Thyroid gland (tissue), 4 donors: ENCODE measurements at places on chromosomes 5 and 9. TPM values are rescaled to one million over a fixed set of nuclear protein-coding genes. Genes with fewer than 3 reads are reported as not detected.

Gene PRLR
- total RNA-seq = 0.20 TPM

Gene ARL14EPL
- not detected for total RNA-seq

Gene TXNDC8
- not detected for total RNA-seq

Gene COL27A1
- 7.2 TPM for total RNA-seq

Gene PRRX2
- 10.6 TPM for total RNA-seq

Gene PCDHGA10
- 8.9 TPM for total RNA-seq

Gene C5orf58
- total RNA-seq = not detected

Gene BTNL9
- 43.5 TPM for total RNA-seq

Gene RNF208
- total RNA-seq = 2.3 TPM

DNA sequence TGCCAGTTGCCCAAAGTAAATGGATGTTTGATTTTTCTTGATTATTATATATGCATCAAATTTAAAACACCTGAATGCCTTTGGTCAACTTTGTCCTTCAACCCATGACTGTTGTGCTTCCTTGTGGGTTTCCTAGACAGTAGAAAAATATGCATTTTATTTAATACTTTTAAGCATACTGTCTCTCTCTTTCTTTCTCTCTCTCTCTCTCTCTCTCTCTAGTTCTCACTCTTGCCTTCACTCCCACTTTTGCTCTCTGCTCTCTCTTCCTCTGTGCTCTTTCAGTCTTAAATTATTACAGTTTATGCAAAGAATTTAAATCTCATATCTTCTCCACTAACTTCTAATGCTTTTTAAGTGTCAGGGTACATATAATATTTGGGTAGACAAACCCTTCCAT is 173.0 kb downstream of the PARP8 start:
- peaks cover 22% of the 10 kb centered on the region for H3K36me3 ChIP-seq
- H3K4me3 ChIP-seq = no peak overlapping the region
- H3K27me3 ChIP-seq = no peaks in the 10 kb centered on the region
- no peak overlapping the region for H3K27ac ChIP-seq
- DNase-seq = no peak
- H3K4me1 ChIP-seq = no peaks in the 10 kb centered on the region

- H3K4me3 ChIP-seq = no peak overlapping the region
- no peaks in the 10 kb centered on the region for H3K36me3 ChIP-seq
- H3K27ac ChIP-seq = no peak overlapping the region
- no peak for DNase-seq
- H3K4me1 ChIP-seq = peaks cover 11% of the 10 kb centered on the region
- no peaks in the 10 kb centered on the region for H3K27me3 ChIP-seq
Observed at GRCh38 chr5:143641549-143642355, 170.2 kb upstream of the HMHB1 start.

DNA sequence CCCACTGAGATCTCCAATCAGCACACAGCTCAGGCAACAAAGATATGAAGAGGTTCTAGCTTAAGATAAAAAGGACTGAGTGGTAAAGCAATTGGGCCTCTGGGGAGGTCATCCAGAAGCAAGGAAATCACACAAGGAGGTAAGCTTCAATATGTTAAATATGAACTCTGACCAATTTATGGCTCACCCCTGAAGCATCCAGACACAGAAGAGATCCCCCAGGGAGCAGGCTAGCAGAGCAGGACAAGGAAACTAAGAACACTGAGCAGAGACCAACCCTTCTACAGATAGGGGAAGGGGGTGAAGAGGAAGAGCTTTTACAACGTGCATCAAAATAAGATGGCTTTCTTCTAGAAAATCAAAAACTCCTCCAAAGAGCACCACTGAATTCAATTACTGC is 616.2 kb downstream of the DNAH5 start:
- no peak overlapping the region for H3K27ac ChIP-seq
- no peaks in the 10 kb centered on the region for H3K4me1 ChIP-seq
- H3K36me3 ChIP-seq = no peaks in the 10 kb centered on the region
- no peak overlapping the region for H3K4me3 ChIP-seq
- no peak for DNase-seq

DNA sequence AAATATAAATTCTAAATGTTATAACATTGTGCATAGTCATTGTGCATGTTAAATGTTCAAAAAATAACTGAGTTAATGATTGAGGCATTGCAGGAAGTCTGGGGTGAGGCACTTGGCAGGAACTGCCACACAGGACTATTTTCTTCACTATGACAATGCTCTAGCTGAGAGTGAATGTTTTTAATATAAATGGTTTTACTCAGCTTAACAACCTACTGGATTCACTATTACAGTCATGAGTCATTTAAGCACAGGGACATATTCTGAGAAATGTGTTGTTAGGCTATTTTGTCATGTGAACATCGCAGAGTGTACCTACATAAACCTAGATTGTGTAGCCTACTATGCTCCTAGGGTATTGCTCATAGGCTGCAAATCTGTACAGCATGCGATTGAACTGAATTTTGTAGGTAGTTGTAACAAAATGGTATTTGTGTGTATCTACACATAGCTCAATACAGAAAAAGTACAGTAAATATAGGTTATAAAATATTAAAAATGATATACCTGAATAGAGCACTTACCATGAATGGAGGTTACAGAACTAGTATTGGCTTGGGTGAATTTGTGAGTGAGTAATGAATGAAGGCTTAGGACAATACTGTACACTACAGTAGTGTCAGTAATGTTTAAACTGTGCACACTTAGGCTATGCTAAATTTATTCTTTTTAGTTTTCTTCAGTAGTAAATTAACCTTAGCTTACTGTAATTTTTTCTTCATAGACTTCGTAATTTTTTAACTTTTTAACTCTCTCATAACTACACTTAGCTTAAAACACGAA is 346.1 kb upstream of the PTGER4 start:
- no peaks in the 10 kb centered on the region for H3K36me3 ChIP-seq
- DNase-seq = no peak
- H3K4me1 ChIP-seq = no peaks in the 10 kb centered on the region

DNA sequence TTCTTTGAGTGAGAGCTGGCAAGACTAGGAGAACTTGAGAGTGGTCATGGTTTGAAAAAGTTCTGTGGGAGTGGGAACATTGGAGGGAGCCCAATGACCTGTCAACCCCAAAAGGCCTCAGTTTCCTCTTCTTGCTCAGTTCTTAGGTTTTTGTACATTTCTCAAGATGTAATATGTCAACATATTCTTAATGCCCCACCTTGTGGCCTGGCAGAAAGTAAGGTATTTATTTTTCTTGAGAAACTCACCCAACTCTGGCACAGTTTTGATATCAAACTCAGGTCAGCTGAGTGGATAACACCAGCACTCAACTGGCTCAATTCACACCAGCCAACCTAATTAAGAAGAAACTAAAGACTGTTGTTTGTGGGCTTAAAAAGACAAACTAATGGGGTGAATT is 123.0 kb upstream of the SLC27A6 start:
- no peaks in the 10 kb centered on the region for H3K36me3 ChIP-seq
- H3K27ac ChIP-seq = no peak overlapping the region
- no peaks in the 10 kb centered on the region for H3K27me3 ChIP-seq
- H3K4me1 ChIP-seq = no peaks in the 10 kb centered on the region

DNA sequence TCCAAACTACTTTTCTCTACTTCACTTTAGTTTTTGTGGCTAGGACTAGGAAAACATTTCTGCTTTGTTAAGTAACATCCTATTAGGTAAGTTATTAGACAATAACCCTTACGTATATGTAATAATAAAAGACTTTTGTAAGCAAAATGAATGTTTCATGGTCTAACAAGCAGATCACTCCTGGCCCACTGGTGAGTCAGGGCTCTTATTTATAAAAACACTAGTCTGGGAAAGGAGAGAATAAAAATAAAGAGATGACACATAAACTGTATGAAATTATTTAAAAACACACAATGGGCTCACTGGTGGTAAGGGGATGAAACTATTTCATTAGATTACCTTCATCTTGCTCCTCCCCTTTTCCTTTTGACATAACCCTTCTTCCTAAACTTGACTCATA is 2212.2 kb upstream of the ACO1 start:
- H3K36me3 ChIP-seq = no peaks in the 10 kb centered on the region
- H3K27ac ChIP-seq = no peak overlapping the region
- H3K27me3 ChIP-seq = no peaks in the 10 kb centered on the region
- no peak overlapping the region for H3K4me3 ChIP-seq

- no peak for DNase-seq
- H3K4me1 ChIP-seq = peaks cover 17% of the 10 kb centered on the region
- H3K27ac ChIP-seq = no peak overlapping the region
Observed at GRCh38 chr5:179833056-179833708, 12.5 kb downstream of the SQSTM1 start.

- no peak for DNase-seq
- no peaks in the 10 kb centered on the region for H3K27me3 ChIP-seq
- no peaks in the 10 kb centered on the region for H3K36me3 ChIP-seq
- H3K4me3 ChIP-seq = no peak overlapping the region
- H3K27ac ChIP-seq = no peak overlapping the region
Observed at GRCh38 chr5:176790941-176791340, 19.4 kb upstream of the UNC5A start.

DNA sequence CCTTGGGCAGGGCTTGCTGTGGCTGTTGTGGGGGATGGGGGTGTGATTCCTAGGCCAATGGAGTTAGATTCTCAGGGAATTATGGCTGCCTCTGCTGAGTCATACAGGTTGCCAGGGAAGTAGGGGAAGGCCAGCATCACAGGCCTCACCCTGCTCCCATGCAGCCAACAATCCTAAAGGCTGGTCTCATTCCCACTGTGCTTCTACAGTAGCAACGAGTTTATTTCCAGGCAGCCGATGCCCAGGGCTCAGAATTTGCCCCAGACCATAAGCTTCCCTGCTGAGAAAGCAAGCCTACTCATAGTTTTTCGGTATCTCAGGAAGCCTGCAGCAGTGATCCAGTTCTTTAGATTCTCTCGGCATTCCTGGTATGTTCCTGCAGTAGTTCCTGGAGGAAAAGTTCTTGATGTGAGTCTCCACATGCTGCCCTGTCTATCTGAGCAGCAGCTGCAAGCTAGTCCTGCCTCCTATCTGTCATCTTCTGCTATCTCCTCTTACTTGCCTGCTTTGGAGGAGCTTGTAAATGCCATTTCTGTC is 59.3 kb upstream of the SELENOP start:
- no peaks in the 10 kb centered on the region for H3K27me3 ChIP-seq
- no peak overlapping the region for H3K4me3 ChIP-seq
- H3K36me3 ChIP-seq = no peaks in the 10 kb centered on the region

DNA sequence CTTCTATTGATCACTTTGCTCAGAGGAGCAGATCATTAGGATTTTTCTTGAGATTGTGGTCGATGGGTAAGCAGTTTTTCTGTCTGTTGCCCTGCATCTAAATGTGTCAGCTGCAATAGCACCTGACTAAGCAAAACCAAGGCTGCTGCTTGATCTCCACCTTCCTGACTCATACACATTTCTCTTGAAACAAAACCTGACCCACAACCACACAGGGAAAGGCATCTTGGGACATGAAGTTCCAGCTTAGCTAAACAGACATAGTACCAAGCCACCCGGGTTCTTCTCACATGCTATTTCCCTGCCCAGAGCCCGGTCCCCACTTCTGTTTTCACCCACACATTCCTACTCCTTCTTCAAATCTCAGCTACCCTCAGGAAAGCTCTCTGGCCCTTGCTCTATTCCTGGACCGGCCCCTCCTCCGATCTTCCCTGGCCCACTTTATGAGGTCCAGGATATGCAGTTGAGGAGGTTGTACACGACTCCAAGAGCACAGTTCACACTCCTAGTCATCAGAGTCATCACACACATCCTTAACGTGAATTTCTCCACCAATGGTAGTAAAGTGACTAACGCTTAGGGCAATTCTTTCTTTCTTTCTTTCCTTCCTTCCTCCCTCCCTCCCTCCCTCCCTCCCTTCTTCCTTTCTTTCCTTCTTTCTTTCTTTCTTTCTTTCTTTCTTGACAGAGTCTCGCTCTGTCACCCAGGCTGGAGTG is 16.0 kb upstream of the ZBTB43 start:
- H3K27me3 ChIP-seq = no peaks in the 10 kb centered on the region
- no peak overlapping the region for H3K4me3 ChIP-seq
- H3K4me1 ChIP-seq = no peaks in the 10 kb centered on the region
- no peak overlapping the region for H3K27ac ChIP-seq

- H3K4me1 ChIP-seq = no peaks in the 10 kb centered on the region
- no peaks in the 10 kb centered on the region for H3K27me3 ChIP-seq
- H3K4me3 ChIP-seq = no peak overlapping the region
- H3K36me3 ChIP-seq = no peaks in the 10 kb centered on the region
- H3K27ac ChIP-seq = no peak overlapping the region
Observed at GRCh38 chr5:54442271-54442670, 13.2 kb upstream of the HSPB3 start.

GRCh38 chr5:55517804-55518203 is 17.0 kb downstream of the PLPP1 start:
- no peak for DNase-seq
- H3K36me3 ChIP-seq = no peaks in the 10 kb centered on the region
- H3K27me3 ChIP-seq = no peaks in the 10 kb centered on the region
- no peak overlapping the region for H3K4me3 ChIP-seq
- H3K4me1 ChIP-seq = peaks cover 11% of the 10 kb centered on the region
- no peak overlapping the region for H3K27ac ChIP-seq

DNA sequence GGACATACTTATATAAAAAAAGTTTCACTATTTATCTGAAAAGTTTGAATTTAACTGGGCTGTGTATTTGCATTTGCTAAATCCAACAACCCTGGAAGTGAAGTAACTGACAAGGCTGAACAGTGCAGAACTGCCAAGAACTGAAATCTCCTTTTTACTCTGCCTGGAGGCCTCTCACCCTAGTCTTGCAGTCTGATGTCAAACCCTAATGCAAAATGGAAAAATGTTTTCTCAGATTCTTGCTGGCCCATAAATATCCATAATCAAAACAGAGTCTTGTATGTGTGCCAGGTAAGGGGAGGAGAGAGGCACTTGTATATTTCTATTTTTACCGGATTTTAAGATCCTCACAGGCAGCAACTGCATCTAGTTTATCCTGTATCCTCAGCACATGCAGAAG is 432.7 kb upstream of the KLF4 start:
- H3K27me3 ChIP-seq = no peaks in the 10 kb centered on the region
- H3K27ac ChIP-seq = no peak overlapping the region
- DNase-seq = no peak
- H3K4me1 ChIP-seq = no peaks in the 10 kb centered on the region
- H3K4me3 ChIP-seq = no peak overlapping the region

DNA sequence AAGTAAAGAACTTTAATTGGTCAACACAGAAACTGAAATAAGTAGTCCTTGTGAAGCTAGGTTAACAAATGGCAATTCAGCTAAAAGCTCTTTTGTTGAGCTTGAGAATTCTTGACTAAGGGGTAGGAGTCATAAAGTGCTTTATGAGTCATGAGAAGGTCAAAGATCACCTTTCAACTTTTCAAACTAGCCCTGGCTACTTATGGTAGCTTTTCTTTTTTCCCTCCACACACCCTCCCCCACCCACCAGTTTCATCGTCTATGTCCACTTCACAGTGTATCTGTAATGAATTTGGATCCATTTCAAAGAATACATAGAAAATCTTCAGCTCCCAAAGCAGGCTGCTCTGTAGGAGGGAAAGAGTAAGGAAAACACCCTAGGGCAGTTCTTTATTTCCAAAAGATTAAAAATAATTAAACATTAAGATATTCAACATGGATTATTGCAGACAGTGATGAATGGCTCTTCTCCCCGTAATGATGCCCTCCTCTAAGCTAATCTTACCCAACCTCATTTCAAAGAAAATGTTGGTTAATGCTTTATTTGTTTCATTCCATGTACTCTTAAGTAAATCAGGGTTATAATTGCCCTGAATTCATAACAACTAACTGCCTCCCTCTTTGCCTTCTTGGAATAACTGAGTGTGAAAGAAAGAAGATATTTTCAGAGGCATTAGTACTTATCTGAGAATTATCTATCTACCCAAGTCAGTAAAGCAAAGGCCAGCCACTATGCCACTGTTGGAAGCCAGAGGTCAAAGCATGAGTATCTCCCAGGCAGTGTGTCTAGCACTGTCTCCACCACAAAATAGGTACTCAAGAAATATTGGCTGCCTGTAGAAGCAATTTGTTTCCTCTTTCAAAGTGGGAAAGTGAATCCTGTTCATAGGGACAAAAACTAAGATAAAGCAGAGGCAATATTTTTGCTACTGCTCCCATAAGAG is 290.6 kb downstream of the PIK3R1 start:
- DNase-seq = no peak
- H3K27me3 ChIP-seq = no peaks in the 10 kb centered on the region
- no peaks in the 10 kb centered on the region for H3K36me3 ChIP-seq
